ENCODE measurements at places on chromosomes 7 and 10. TPM values are rescaled to one million over a fixed set of nuclear protein-coding genes. Genes with fewer than 3 reads are reported as not detected.
A peak's percentile ranks its signal among the peaks of the same experiment; 100 is the strongest.

- no peak for DNase-seq
Measured at GRCh38 chr7:80766724-80767123, 128.3 kb downstream of the CD36 start.

GRCh38 chr7:140327261-140327661, 71.1 kb downstream of the SLC37A3 start:
- DNase-seq, result no peak

DNA sequence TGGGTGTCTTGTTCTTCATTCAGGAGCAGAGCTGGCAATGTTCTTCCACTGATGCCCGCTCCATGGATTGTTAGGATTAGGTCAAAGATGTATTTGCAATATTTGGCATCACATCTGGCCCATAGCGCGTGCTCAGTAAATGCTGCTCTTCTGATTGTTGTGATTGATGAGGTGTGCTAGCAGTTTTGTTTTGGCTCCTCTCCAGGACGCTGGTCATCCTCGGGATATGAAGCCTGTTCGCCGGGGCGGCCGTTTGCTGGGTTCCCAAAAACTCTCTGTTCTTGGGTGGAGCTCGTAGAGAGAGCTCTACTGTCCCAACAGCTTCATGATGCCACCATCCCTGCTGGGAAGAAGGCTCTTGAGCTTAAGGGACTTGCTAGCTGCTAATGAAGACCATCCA, 96.9 kb downstream of the XRCC2 start:
- no peak for DNase-seq

DNA sequence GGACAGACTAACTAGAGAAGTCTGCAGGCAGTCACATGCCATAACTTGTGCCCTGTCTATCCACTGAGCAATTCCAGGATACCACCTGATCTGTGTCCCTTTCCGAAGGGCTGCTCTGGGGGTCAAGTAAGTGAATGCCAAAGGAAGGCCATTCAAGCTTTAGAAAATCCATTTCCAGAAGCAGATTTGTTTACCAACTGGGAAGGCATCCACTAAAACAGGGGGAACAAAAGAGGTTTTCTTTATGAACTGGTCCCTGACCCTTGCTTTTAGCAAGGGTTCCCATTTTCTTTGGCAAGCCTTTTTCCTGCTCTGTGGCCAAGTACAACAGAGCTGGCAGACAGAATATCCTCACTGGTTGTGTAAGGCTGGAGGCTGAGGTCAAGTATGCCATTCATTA, 36.5 kb downstream of the ITPRID1 start:
- DNase-seq, result no peak

DNA sequence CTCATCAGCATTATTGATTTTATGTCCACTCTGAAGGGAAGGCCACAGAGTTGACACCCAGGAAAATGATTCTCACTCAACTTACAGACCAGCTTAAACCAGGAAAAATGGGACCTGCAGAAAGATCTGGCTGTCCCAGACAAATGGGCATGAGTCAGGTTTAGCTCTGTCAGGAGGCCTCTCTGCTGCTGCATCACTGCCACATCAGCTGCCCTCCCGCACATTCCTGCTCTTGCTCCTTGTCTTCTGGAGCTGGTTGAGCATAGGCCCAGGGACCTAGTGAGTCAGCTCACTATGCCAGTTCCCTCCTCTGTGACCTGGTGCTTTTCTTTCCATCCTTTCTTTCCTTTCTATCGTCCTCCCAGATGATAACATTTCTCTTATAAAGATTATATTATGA, 18.8 kb upstream of the SMNDC1 start:
- DNase-seq, result peak; percentile 66

- DNase-seq, result peak; percentile 72
Measured at GRCh38 chr10:98028168-98028770, 2.2 kb downstream of the CRTAC1 start.

DNA sequence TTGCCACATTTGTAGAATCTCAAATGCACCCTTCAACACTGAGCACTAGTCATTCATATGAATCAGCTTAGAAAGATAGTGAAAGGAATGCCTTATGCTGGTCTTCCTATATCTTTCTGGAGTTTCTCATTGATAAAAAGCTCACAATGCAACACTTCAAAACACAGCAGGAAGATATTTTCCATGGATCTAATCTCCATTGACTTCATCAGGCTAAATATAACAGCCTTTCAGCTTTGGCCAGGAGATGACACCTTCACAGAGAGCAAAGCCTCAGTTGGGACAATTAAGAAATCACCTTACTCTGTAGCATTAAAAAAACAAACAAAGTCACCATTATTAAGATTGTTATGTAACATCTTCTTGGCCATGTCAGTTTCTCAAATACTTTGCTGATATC, 6.7 kb downstream of the NRP1 start:
- DNase-seq, result no peak

DNA sequence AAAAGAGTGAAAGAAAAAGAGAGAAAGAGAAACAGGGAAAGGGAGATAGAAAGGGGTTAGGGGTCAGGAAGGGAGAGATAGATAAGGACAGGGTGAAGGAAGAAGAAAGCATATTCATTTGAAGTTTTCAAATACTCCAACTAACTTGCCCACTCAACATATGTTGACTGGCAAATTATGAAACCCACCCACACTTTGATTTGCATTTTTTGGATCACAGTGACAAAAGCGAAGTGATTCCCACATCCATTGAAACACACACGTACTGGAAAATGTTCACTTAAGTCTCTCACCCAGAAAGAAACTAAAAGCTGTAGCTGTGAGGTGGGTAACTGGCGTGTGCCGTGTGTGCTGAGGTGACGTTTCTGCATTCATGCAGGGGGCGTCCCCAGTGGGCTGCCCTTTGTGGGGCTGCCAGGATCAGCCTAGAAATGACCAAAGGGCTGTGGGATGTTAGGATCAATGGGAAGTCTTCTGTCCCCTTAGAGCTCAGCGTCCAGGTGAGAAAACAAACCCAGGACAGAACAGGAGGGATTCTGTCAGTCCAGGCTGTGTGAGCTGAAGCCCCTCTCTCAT, 134.9 kb upstream of the ADARB2 start:
- no peak for DNase-seq

- no peak for DNase-seq
Measured at GRCh38 chr10:76695069-76695468, 942.5 kb downstream of the KCNMA1 start.

- DNase-seq, result no peak
Measured at GRCh38 chr10:70078329-70078728, 25.7 kb downstream of the MACROH2A2 start.

DNA sequence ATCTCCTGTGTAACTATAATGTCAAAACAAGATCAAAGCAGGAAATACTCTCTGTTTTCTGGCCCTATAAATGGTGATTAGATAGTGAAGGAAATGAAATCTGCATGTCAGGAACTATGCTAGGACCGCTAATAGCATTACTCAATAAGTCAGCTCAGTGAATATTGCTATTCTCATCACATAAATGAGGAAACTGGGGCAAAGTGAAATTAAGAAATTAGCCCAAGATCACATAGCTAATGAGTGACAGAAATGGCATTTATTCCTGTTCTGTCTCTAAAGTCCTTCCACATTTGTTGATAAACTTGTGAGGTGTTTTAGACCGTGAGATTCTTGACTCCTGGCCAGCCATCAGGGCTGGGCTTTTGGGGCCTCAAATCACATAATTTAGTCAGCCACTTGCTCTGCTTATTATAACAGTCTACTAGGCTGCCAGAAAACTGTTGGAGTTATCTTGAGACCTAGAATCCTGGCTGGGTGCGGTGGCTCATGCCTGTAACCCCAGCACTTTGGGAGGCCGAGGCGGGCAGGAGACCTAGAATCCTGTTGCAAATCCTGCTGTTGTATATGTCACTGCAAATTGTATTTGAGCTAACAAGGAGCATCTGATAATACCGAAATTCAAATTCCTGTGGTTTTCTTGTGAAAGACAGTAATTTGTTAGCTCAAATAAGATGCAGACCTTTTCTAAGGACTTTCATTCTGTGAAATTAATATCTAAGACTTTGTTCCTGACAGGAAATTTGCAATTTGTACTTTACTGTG, 66.5 kb upstream of the SHTN1 start:
- no peak for DNase-seq

DNA sequence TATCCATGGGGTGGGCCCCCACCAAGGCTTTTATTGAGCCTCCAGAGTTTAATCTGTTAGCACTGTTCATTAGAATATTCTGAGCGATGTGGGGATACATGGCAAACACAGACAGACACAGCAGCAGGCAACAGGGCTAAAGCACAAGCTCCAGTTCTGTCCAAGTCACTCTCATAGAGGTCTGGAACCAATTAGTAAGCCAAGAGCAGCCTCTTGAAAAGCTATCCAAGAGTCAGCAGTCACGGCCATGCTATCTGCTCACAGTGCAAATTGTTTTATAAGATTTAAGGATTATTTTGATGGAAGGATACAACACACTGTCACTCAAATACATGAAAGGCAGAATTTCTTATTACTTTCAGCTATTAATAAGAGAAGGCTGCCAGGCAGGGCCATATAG, 86.4 kb upstream of the DGKB start:
- DNase-seq, result no peak

- no peak for DNase-seq
Measured at GRCh38 chr10:13885238-13885990, 298.6 kb downstream of the PRPF18 start.

DNA sequence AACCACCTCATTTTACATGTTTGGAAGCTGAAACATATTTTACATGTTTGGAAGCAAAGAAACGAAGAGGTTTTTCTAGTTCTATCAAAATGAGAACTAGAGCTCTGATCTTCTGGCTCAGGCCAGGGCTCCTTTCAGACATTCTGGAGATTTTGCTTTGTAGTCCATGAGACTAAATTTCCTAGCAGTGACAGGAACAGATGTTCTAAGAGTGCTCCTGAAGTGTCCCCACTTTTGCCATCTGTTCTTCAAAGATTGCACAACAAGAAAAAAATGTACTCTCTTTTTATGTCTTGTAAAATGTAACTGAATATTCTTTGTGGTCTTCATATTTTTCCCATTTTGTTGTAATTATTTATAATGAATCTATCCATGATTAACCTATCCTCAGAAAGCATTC, 196.4 kb upstream of the PCLO start:
- DNase-seq, result no peak

DNA sequence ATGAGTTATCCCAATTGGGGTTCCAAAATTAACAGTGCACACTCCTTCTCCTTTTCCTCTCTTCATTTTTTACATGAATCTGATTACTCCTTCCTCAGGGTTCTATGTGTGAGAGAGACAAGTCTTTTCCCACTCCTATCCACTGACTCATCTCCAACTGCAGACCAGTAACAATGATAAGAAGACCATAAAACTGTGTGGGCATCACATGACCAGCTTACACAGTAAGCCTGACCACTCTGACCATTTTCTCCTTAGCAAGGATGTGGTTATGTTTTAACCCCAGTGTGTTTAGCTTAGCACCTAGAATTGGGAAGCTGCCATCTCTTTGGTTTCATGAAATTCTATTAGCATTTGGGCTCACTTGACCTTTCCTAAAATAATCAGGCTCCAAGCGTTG, 145.0 kb upstream of the CALCR start:
- DNase-seq, result no peak

DNA sequence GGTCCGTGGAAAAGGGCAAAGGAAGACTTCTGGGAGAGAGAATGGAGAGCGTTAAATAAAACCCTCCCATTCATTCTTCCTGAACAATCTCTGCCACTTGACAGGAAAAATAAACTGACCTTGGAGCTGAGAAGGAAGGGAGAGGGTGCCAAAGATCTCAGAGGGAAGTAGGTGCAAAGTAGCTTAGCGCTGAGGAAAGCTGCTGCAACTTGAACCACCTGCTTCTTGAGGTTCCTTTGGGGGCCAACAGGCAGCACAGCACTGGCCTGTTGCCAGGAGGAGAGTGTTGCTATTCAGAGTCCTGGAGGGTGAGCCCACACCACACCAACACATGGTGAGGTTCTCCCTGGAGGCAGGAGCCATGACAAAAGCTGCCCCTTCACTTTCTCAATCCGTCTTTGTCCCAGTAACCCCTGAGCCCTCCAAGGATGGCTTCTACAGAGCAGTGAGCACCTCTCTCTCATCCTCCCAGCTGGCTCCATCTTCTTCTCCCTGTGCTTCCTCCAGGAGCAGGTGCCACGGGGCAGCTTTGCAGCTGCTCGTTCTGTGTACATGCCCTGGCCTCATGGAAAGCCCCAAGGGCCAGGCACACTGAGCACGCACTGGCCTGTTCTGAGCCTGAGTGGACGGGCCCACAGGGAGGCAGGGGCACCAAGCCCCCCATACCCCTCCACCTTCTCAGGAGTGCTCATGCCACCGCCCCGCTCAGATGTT, 101.3 kb downstream of the STRA8 start:
- no peak for DNase-seq

- no peak for DNase-seq
Measured at GRCh38 chr7:132206594-132206993, 369.7 kb downstream of the PLXNA4 start.

GRCh38 chr10:42556931-42557330, 81.4 kb downstream of the ZNF33B start:
- DNase-seq, result no peak

GRCh38 chr7:121872831-121873288, at the start of gene PTPRZ1:
TSS of gene PTPRZ1 (plus strand) at chr7:121873161. CDS start at chr7:121873500, 339 bp downstream.
- no peak for DNase-seq

DNA sequence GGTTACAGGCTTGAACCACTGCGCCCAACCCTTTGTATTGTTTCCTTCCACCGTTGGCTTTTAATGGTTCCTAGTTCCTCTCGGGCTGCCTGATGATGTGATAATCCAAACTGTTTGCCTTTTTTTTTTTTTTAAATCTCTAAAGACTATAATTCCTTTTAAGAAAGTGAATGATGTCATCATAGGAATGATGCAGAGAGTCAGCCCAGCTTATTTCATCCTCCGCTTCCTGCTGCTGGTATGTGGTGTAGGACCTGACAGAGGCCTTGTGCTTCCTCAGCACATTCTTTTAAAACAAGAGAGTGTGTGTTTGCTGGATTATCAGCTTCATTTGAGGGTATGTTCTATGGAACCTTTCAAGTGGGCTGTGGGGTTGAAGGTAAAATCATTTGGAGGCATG, 241.4 kb downstream of the LRMDA start:
- no peak for DNase-seq

GRCh38 chr7:100893910-100894721, 1.6 kb downstream of the ACHE start:
- no peak for DNase-seq

GRCh38 chr7:118878336-118878735, 653.8 kb downstream of the ANKRD7 start:
- DNase-seq, result no peak

DNA sequence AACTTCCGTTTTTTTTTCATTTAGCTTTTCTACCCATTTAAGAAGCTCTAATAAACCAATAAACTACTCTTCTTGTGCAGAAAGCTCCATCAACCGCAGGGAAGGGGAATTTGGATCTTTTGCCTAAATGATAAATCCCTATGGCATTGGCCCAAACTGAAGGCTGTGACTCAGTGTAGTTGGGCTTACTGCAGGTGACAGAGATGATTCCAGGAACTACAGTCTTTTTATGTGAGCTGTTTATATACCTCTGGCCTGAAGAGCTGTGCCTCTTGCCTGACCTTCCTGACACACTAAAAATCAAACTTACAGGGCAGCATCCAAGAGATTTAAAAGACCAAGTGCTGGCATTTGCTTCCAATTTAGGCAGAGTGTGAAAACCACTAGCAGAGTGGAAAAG, 25.2 kb downstream of the ABCB1 start:
- DNase-seq, result no peak

- no peak for DNase-seq
Measured at GRCh38 chr7:32258265-32258664, 188.1 kb upstream of the PDE1C start.

GRCh38 chr7:65477326-65477725, 103.7 kb downstream of the ZNF92 start:
- peak; percentile 35 for DNase-seq

The ACSM6 gene
- polyA plus RNA-seq, result not detected

The MMD2 gene
- not detected for polyA plus RNA-seq

The ALOX5 gene
- 0.40 TPM for polyA plus RNA-seq

The ASAH2 gene
- polyA plus RNA-seq, result 0.17 TPM

The CCL24 gene
- not detected for polyA plus RNA-seq

The APBB1IP gene
- 7.5 TPM for polyA plus RNA-seq

The PLEKHA1 gene
- 22.8 TPM for polyA plus RNA-seq

The OR6B1 gene
- not detected for polyA plus RNA-seq

All from A549 (cell line).